Urinary bladder (tissue), 4 donors: ENCODE measurements at places on chromosomes 7 and 10.

- no peak for DNase-seq
These were observed 217.3 kb downstream of the RPS24 start for GRCh38 chr10:78251016-78251385.

DNA sequence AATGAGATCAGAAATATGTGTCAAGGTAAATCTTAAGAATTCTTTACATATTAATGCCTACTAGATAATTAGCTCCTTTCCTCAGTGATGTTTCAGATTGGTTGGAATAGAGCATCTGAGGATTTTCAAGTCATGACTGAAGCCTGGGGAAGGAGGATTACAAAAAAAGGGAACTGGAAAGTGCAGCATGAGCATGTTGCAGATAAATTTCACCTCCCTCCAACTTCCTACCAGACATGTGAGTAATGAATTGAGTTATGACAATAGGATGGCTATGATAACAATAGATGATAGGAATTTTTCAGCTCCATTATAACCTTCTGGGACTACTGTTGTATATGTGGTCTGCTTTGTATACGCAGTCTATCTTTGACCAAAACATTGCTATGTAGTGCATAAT lies 104.2 kb upstream of the RAB18 start:
- DNase-seq, result no peak

DNA sequence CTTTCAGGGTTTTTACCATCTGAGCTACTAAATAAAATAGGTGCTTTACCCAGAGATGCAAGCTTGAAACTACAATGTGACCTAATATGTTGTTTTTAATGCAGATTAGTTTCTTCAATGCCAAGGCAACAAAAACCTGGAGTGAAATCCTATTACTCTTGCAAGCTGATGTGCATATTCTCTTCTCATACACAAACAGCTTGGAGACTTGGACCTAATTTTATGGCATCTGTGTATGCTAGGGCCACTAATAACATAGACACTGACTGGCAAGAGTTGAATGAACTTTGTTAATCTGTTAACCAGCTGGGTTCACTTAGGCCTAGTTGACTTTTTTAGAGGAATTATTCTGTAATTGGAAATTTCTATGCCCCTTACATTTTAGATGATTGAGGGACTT lies 23.4 kb upstream of the SMIM30 start:
- DNase-seq, result no peak

DNA sequence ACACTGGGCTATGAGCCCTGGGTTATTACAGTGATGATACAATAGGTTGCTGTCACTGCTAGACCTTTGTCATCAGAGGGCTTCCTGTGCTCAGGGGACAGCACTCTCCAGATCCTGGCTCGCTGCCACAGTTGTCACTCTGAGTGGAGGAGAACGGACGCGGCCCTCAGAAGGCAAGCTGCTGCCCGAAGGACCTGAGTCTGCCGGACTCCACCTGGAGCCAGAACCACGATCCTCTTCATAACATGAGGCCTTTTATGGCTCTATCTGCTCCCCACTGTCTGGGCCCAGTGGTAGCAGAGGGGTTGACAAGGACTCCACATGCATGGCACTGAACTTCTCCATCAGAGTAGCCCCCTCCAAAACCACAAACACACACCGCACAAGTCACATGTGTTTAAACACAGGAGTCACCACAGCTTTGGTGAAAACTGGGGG lies 94.7 kb upstream of the EFCAB10 start:
- no peak for DNase-seq

GRCh38 chr7:151113344-151114150 lies 27.3 kb downstream of the AGAP3 start:
- DNase-seq, result no peak

- DNase-seq, result no peak
These were observed 79.7 kb upstream of the LYZL2 start for GRCh38 chr10:30709229-30709628.

DNA sequence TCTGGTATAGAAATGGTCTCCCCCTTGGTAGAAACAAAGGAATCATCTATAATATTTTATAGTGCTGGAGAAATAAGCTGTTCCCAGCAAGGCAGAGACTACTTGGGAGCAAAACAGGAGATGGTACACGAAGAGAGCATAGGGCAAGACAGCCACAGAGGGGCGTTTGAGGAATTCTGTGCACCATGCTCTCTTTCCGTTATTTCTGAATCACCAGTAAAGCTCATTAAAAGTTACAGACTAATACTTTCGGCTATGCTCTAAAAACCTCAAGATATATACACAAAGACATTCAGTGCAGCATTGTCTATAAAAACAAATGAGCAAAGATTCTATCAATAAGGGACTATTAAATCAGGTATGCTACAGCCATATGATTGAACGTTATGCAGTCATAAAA lies 68.5 kb upstream of the FHIP2A start:
- no peak for DNase-seq

- DNase-seq, result no peak
These were observed 5.4 kb downstream of the PTCD1 start for GRCh38 chr7:99433158-99433557.

GRCh38 chr10:77463499-77463898 lies 174.1 kb downstream of the KCNMA1 start:
- no peak for DNase-seq

- DNase-seq, result no peak
These were observed 518 bp downstream of the WAPL start for GRCh38 chr10:86520871-86521677.

DNA sequence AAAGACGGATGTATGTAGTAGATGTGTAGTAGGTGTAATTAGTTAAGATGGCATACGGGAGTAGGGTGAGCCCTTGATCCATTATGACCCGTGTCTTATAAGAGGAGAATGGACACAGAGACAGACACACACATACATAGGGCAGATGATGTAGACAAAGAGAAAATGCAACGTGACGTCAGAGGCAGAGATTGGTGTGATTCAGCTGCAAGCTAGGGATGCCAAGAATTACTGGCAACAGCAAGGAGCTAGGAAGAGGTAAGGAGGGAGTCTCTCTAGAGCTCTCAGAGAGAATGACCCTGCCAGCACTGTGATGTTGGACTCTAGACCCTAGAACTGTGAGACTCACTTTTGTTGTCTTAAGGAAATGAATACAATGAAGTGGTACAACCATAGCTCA lies 247.0 kb upstream of the HABP2 start:
- DNase-seq, result no peak

- DNase-seq, result no peak
These were observed 58.9 kb downstream of the CCDC71L start for GRCh38 chr7:106602062-106602461.

- no peak for DNase-seq
These were observed 16.1 kb upstream of the PRF1 start for GRCh38 chr10:70618663-70619062.

DNA sequence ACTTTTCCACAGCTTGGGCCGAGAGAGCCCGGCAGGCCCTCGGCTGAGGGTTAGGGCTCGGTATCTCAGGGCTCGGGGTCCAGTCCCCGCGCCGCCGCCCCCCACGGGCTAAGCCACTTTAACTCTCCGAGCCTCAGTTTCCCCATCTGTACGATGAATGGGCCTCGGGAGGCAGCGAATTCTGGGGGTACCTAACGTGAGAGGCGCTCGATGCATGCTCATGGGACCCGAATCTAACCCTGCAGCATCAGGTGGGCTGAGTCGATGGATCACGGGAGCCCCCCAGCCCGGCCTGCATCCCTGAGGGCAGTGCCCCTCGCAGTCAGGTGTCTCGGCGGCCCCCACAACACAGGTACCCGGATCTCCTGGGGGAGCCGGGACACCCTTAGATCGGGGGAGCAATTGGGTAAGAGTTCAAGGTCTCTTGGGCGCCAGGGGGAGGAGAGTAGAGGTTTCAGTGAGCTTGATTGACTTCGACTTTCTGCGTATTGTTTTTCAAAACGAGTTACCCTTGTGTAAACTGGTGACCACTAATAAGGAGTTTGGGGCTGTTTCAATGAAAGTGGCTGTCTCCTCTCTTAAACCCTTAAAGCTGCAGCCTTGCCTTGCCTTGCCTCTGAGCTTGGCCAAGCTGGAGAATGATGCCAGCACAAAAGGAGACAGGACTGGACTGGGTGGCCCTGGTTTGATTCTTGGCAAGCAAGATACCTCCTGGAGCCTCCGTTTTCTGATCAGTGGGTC lies 631 bp downstream of the POR start:
- DNase-seq, result no peak

DNA sequence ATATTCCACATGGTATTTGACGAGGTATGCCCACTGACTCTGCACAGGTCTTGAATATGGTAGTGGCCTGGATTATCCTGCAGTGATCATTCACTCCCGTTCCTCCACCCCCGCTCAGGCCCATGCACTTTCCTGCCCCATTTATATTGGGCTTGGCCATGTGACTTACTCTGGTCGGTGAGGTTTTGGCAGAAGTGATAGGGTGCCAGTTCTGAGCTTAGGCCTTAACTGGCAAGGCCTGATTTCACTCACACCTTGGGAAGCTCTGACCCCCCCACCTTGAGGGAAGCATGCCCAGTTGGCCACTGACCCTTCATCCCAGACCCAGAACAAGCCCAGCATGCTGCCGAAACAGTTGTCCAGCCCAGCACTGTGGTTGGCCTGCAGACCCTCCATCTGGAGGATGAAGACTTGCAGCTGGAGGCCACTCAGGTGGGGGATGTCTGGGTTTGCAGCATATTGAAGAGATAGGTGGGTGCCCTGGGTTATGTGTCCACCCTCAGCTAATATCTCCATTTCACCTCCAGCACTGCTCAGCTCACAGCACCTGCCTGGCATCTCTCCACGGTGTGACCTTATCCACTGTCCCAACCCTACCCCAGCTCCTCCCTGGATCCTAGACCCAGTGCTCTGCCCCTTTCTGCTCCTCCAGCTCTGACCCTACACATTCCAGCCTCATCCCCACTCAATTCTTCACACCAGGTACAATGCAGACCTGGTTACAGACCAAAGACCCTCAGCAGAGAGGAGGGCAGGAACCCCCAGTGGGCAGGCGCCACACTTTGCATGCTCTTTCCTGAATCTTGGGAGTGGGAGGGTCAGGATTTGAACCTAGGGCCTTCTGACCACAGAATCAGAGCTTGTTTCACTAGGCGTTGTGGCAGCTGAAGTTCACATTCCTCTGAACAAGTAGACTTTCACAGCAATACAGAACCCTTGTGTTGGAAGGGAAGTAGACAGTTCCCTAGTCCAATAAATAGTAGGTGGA lies 138.1 kb upstream of the CHST15 start:
- DNase-seq, result no peak

DNA sequence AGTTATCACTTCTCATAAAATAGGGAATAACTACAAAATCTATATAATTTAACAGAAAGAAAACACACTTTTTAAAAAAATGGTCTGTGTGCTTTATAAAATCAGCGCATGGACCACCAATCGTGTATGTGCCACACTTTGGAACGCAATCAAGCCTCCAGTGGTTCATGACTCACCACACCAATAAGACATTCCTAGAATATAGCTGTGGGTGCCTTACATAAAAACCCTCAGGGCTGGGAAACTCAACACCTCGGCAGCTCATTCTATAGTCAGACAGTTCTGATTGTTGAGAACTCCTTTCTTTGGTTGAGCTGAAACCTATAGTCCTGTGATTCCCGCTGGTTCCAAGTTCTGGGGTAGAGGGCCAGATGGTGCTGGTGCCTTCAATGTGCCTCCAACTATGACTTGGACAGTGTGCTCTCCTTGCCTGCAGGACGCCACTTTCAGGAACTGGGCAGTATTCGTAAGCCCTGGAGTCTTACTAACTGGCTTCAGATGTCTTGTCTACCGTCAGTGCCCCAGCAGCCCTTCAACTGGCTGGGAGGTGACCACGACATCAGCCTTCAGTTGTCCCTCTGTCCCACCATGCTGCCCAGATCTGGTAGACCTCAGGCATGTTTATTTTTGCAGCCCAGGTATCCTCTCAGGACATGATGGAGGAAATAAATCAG lies 135.7 kb upstream of the GDF10 start:
- no peak for DNase-seq

- no peak for DNase-seq
These were observed 101.8 kb upstream of the STRIP2 start for GRCh38 chr7:129332254-129333035.

- no peak for DNase-seq
These were observed 13.7 kb upstream of the ANKRD22 start for GRCh38 chr10:88865281-88865876.

GRCh38 chr10:95798096-95798855 lies 42.3 kb downstream of the ENTPD1 start:
- DNase-seq, result no peak

DNA sequence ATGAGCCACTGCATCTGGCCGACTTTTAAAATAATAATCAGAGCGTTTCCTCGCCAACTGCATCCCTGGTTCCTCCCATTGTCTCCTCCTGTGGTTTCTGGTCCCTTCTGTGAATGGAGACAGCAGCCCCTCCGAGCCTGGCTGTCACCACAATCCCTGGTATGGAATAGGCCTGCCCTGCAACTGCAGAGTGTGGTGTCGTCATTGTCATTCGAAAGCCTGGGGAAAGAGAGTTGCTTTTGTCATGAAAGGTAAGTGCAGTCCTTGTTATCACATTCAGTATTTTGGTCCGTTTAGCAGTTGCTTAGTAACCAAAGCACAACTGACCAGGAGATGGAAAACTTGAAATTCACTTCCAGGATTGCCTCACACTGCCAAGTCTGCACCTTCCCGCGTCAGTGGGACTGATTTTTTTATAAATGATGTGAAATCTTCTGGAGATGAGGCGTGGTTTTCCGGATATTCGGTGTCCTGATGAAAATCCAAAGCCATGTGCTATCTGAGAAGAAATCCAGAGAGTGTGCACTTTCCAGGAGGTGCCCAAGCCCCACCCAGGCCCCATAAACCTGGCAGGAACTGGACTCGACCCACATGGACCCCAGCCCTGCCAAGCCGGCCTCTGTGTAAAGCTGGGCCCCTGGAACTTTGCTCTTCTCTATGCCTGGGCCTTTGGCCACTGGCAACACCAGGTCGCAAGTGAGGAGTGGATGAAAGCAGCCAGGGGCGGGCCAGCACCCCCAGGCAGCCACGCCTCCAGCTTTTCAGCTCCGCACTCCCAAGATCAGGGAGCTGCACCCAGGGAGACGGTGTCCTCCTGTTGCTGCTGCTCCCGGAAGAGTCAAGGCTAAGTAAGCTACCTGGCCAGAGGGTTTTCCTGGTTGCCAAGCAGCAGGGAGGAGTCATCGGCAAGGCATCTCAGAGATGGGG lies 133.7 kb upstream of the SH2B2 start:
- DNase-seq, result no peak

GRCh38 chr7:42932811-42933591 lies 825 bp downstream of the MRPL32 start:
- no peak for DNase-seq

- no peak for DNase-seq
These were observed 1.2 kb downstream of the MLXIPL start for GRCh38 chr7:73622909-73623797.

- DNase-seq, result no peak
These were observed 14.0 kb upstream of the ATXN7L1 start for GRCh38 chr7:105890290-105890997.

GRCh38 chr10:77539147-77539935 lies 98.3 kb downstream of the KCNMA1 start:
- no peak for DNase-seq

DNA sequence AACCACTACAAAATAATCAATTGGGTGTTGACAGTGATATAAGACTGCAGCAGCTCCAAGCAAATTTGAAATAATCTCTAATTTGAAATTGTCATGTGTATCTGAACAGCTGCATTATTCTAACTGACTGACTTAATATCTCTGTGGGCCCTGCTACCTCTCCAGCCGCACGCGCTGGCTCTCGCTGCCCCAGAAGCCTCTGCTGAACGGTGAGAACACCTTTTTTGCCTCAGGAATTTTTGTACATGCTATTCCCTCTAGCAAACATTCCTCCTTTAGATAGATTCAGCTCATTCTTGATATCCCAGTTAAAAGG lies 155.9 kb upstream of the MDFIC start:
- DNase-seq, result no peak
